ENCODE measurements at places on chromosomes 4 and X.

DNA sequence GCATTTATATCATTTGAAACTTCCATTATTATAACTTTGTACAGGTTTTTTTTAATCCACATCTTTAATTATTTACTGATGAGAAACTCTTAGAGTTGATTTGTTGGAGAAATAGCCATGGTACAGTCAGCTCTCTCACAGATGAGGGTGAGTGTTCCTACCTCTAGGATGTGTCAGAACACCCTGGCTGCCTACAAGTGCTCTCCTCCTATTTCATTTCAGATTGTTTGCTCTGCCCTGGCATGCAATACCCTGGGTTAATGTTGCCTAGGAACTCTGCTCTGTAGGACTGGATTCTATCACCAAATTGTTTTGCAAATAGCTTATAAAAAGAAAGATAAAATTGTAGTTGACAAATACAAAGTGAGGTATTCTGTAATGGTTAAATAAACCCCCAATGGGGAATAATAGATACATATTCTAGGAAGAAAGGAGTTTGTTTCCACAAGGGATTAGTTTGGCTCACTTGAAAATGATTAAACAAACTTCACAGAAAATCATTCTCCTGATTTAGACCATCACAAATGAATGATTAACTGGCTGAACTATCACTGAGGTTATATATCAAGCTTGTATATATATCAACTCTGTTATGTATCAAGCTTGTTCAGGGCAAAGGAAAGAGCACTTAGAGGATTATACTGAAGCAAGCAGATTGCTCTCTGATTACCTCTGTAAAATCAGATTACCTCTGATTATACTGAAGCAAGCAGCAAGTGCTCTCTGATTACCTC, 150.0 kb downstream of the PDE5A start:
- DNase-seq = no peak

DNA sequence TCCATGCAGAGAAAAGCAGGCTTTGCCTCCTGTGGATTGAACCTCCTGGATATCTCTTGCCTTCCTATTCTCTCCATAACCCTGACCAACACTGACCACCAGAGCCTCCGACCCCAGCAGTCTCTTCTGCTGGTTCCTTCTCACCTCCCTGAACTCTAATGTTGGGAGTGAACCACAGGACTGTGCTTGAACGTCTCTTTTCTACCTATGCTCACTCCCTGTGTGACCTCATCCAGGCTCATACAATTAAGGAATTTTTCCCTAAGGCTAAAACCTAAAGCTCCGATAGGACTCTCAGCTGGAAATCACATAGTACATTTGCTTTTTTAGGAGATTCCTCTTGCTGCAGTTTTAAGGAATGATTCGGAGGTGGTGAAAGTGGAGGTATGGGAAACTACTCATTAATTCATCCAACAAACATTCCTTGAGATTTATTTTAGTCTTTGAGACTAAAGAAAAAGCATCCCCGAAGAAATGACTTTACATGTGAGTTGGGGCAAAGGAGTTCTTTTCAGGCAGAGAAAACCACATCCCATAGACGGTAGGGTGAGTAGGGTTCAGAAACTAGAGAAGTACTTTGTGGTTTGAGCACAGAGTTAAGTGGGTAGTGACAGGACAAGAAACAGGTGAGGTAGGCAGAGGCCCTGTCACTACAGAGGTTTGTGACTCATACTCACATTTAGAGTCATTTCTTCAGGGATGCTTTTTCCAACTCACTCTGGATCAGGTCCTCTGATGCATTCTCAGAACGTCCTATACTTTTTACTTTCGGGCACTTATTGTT, 30.8 kb downstream of the NDNF start:
- no peak for DNase-seq

DNA sequence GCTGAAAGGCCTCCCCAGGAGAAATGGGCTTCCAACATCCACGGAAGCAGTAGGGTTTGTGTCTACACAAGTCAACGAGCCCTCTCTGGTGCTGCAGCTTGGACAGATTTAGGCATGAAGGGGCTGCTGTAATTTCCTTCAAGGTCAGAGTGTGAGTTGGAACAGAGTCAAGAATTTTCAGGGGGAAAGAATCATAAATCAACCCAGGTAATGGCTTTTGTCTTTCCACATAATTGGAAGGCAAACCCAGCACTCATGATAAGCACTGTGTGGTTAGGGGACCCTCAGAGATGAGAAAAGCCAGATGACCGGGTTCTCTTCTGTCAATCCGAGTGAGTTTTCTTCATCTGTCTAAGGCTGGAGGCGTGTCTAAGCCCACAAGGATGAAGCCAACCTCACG, 78.6 kb upstream of the MXRA5 start:
- DNase-seq = no peak

GRCh38 chrX:153723351-153724251, 586 bp downstream of the BCAP31 start:
- no peak for DNase-seq

DNA sequence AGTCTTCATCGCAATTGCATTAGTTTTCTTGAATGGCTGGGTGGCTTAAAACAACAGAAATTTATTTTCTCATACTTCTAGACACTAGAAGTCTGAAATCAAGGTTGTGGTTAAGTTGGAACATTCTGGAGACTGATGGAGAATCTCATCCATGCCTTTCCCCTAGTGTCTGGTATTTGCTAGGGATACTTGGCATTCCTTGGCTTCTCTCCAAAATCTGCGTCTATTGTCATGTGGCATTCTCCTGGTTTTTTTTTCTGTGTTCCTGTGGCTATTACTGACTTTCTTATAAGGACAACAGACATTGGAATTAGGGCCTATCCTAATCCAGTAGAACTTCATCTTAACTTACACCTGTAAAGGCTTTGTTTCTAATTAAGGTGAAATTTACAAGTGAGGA, 272.8 kb upstream of the EPHA5 start:
- DNase-seq = peak; percentile 12

- DNase-seq = peak; percentile 45
Observed at GRCh38 chr4:174681723-174682300, 147.2 kb downstream of the GLRA3 start.

DNA sequence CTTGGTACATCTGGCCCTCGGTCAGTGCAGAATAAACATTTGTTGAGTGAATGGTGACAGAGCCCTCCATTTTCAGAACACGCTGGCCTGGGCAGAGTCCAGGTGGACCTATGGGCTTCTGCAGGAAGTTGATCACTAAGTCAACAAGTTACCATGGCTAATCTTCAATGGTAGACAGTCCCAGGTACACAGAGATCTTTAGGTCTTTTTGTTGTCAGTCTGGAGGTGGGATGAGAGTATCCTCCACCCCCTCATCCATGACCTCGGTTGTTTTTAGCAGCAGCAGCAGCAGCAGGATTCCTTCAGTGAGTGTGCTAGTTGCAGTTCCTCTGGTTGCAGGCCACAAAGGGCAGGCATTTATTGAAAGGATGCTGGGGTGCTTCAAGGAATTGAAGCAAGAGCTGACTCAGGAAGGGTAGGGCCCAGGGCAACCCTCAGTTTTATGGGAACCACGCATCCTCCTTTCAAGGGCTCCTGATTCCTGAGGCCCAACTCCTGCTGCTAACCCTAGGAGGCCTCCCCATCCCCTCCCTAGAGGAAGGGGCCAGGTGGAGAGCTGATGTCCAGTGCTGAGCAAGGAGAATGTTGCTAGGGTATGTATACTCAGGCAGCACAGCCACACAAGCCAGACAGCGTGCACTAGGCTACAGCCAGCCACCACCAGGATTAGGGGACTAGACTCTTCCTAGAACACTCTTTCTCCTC, 1.7 kb upstream of the USP27X start:
- DNase-seq = no peak

- no peak for DNase-seq
Observed at GRCh38 chrX:52262195-52262546, 77.5 kb downstream of the MAGED4 start.

DNA sequence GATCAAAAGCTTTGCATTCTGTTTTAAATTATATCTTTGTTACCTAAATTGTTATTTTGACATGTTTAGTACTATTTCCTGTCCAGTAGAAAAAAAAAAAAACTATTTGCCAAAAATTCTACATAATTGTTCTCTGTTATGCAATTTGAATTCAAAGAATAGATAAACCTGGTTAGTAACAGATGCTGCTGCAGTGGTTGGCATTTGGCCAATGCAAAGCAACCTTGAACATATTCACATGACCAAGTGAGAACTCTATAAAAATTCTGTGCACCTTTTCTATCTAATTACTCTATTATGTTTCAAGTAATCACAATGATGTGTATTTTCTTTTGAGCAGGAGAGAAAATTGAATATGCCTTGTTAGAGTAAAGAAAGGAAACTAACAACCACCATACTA, 1473.4 kb downstream of the RPA4 start:
- DNase-seq = no peak

GRCh38 chr4:45568694-45569093, 555.2 kb downstream of the GABRG1 start:
- DNase-seq = no peak

GRCh38 chr4:38529189-38530115, 134.5 kb upstream of the KLF3 start:
- DNase-seq = no peak

DNA sequence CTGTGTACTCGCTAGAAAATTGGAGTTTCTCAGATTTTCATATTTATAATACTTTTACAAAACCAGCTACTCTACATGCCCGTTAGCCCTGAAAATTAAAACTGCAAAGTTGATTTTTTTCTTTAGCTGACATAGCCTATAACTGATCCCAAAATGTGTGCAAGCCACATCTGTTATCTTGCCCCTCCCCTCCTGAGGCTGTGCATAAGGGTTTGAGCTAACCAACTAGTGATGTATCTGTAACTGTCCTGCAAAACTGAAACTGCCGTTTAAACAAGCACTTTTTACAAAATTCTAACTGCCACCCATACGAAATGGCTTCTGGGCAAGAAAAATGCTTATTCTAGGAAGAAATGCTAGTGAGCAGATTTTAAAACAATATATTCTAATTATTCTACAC, 59.1 kb downstream of the EDNRA start:
- no peak for DNase-seq

DNA sequence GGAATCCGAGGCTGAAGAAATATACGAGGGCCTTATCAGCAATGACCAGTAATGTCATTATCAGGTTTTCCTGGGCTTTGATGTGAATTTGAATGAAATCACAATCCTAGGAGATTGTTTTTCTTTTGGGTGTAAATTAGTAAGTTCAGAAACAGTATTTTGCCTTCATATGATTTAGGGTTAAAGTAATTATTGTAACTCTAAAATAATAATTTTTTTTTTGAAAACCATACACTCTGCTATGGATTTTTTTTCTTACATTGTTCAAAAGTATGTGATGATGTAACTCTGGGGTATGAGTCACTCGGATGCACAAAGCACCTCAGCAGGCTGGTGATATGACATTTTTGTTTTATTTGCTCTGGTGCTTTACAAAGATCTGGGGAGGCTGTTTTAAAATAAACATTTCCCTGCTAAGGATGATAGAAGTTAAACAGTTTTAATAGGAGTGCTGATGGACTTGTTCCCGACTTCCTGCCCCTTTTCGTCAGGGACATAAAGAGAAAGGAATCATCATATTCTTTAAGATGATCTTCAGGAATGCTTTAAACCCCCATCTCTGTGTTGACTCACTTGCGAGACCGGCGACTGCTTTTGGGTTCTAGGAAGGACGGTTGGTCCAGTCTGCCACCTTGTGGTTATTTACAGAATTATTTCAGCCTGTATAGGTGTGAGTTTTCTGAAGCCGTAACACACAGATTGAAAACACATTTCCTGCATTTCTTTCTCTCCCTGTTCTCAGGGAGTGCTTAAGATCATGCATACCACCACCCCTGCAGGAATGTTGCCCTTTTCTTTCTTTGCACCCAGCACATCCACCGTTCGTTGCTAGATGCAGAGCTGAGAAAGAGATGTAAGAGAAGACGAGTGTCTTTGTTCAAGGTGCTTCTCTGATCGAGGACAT, 72.5 kb downstream of the RAPGEF2 start:
- DNase-seq = peak; percentile 88

DNA sequence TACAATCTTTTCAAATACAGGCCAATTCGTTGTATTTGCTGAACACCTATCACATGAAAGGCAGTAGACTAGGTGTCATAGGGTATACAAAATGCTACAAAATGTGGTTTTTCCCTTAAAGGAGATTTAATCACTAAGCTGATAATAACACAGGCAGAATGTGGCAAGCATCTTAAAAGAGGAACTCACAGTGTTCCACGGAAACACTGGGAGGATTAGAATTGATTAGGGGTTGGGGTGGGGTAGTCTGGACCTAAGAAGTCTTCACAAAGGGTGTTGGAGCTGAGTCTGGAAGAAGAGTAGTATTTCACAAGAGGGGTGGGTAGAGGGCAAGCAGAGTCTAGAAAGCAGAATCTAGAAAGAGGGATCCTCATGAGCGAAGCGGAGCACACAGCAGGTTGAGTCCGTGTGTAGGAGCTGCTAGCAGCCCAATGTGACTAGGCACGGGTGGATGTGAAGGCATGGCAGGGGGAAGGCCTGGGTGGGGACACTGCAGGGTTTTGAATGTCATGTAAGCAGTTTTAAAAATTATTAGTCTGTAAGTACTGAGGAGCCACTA, 123.6 kb downstream of the MGST2 start:
- DNase-seq = no peak

DNA sequence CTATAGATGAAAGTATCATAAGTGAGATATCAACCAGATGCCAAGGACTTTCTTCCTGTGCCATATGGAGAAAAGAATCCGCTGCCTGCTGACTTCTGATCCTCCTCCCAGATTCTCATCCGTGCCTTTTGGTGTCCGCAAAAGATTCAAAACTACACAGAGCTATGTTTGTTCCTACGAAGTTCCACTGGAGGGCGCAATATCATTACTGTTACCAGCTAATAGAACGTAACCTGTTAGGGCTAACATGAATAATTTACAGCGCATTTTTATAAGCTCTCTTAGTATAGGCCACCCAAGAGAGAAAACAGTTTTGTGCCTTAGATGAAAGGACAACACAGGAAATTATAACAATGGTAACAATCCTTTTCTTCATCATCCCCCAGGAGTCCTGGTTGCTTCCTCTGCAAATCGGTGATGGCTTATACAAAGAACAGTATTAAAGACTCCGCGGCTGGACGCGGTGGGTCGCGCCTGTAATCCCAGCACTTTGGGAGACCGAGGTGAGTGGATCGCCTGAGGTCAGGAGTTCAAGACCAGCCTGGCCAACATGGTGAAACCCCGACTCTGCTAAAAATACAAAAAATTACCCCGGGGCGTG, 22.8 kb upstream of the CENPVL3 start:
- peak; percentile 15 for DNase-seq

- DNase-seq = no peak
Observed at GRCh38 chr4:123259676-123260646, 136.6 kb upstream of the SPRY1 start.

DNA sequence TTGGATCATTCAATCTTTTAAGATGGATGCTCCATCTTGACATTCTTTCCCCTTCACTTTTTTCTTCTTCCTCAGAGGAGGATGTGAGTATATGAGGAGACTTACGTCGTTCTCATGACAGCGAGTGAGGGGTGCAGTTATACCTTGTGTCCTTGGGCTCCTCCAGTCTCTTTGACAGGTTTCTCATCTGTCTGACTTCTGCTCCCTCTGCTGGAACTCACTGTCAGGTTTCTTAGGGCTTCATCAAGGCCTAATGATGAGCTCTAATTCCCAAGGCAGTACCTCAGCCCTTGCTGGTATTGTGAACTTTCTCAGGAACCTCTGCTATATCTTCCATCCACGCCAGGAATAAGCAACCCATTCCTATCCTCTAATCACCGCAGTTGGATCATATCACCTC, 237.8 kb upstream of the ADGRL3 start:
- no peak for DNase-seq
